ENCODE measurements at places on chromosomes 11 and 22. TPM values are rescaled to one million over a fixed set of nuclear protein-coding genes. Genes with fewer than 3 reads are reported as not detected.

DNA sequence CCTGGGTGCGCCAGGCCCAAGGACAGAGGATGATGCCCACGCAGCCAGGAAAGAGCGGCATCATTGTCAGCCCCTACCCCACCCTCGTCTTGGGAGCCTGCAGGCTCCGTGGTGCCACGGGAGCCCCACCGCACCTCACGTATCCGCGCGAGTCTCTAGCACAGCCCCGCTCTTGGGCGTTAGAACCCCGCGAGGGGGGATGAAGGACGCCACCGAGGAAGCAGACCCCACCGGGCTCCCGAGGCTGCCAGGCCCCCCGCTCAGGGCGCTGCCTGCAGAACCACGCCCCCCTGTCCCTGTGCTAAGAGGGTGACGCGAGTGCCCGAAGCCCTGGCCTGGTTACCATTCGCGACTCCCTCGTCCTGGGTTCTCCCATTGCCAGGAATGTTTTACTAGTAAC, 52.3 kb upstream of the MS4A8 start:
- DNase-seq, result no peak

GRCh38 chr22:43007519-43008102, 7.3 kb downstream of the PACSIN2 start:
- DNase-seq, result no peak

DNA sequence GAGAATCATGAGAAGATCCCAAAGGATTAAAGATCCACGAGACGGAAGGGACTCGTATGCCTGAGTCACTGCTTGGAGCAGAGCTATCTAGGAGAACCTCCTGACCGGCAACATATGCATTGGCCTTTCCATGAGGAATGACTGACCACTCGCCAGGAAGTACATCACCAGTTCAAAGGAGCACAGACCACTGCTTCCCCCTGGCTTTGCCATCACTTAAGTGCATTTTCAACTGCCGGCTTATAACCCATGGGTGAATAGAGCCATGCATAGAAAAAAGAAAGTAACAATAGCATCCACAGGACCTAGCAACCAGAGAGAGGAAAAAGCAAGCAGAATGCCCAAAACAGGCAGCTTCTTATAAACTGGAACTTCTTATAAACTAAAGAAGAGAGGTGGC, 98.3 kb upstream of the ZC3H12C start:
- DNase-seq, result no peak

The FAM111B gene
- 0.18 TPM for polyA plus RNA-seq

- DNase-seq, result no peak
These were observed 547 bp downstream of the PARVG start for GRCh38 chr22:44181033-44181911.
